ENCODE measurements at places on chromosomes 2 and 18.

- DNase-seq: no peak
These were observed 1176.5 kb upstream of the TMEFF2 start for GRCh38 chr2:193371200-193371599.

DNA sequence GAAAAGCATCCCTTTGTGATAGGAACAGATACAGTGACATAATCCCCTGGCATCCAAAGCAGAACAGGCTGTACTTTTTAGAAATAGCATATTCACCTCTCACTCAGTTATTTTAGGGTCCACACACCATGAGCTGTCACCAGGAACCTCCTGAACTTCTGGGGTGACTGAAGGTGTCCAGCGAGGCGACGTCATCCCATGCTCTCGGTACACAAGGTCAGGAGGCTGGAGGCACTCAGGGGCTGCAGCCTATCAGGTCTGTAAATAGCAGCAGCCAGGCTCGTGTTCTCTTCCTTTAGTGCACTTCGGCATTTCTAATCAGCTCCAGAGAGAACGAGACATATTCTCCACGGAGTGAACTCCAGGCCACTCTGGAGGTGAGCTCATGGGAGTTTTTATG, 98.3 kb downstream of the GATA6 start:
- DNase-seq: no peak

DNA sequence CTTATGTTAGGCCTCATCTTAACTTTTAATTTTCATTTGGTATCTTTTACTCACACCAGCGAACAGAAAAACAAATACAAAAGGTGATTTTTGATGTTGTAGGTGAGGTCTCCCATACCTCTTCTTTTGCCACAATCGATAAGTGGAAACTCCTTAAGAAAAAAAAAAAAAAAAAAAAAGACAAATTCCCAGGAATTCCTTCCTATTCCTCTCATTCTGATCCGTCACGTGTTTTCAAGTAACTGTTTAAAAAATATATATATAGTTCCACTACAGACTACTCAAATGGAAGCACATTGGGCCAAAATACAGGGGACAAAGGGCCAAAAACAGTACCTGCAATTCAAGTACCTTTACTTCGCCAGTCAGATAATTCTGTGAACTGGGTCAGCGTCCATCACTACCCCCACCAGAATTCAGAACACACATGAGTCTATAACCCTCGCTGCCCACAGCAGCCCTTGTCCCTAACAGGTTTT, 16.5 kb downstream of the NMUR1 start:
- no peak for DNase-seq

GRCh38 chr18:48548921-48549320, 10.1 kb downstream of the CTIF start:
- DNase-seq: no peak

DNA sequence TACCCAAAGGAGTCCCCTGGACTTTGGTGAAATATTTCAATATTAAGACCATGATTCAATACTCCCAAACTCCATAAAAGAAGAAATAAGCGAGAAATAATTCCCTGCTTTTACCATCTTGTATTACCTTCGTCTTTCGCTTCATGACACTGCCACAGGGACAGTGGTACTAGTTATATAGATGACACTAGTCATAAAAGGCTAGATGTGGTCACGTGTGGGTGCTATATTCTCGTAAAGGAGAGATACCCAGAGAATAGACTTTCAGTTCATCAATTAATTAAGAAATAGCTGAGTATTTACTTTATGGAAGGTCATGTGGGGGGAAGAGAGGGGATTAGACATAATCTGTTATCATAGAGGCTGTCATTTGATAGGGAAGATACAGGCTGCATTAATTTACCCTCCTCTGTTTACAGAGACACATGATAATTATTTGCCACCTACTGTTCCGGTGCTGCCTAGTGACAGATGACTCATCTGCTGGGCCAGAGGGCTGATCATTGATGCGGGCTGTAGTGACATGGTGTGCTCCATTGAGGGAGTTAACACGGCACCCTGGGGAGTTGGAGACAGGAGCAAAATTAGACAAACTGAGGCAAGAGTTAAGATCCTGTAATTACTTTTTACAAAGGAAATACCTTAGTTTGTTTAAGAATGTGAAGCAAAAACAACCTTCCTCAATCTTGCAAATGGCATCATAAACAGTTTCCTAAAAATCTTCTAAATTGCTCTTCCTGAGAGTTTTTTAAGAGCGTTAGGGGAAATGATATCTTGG, 78.2 kb upstream of the ITGB6 start:
- no peak for DNase-seq

- no peak for DNase-seq
These were observed 355.3 kb upstream of the SMIM21 start for GRCh38 chr18:75782826-75783225.

GRCh38 chr2:204477358-204477950, 67.8 kb upstream of the PARD3B start:
- no peak for DNase-seq

DNA sequence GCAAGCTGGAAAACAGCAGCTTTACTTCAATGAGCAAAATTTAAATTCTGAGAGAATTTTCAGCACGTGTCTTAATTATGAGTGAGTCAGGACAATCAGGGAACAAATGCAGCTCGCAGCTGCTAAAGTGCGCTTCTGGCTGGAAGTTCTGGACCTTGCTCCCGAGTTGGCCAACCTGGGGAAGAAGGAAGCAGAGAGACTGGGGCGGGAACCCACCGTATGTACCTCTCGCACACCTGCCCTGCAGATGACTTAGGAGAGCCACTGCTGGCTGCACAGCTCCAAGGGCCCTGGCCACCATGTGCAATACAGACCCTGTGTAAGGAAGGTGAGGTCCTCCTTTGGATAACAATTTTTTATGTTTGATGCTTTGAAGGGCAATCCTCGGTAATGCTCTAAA, 42.4 kb downstream of the REEP1 start:
- no peak for DNase-seq

DNA sequence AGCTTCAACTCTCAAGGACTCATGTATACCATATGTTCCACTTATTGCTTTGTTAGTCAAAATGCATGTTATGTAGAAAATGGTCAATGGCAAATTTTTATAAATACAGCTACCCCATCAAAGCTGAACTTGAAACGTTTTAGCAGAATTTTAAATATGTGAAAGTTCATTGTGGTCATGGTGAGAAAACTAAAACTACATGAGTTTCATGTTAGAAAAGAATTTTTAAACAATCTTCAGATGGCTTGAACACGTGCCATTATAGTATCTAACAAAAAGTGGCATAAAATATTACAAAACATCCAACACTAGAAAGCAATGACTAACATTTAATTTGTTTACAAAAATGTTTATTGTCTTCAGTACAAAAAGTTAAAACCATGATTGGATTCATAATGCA, 246.0 kb upstream of the KCNJ3 start:
- no peak for DNase-seq
